ENCODE measurements at places on chromosomes 4 and X.

DNA sequence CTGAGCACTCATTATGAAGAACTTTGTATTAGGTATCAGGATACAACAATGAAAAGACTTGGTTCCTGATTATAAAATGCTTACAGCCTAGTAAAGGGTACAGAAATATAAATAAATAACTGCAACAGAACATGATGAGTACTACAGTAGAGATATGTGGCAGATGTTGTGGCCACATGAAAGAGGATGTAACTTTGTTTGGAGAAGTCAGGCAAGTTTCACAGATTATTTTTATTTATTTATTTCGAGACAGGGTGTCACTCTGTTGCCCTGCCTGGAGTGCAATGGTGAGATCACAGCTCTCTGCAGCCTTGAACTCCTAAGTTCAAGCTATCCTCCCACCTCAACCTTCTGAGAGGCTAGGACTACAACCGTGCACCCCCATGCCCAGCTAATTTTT is 15.8 kb upstream of the UBE2K start:
- DNase-seq, result no peak

- DNase-seq, result no peak
These were observed 49.7 kb downstream of the TMPRSS11F start for GRCh38 chr4:68079928-68080327.

DNA sequence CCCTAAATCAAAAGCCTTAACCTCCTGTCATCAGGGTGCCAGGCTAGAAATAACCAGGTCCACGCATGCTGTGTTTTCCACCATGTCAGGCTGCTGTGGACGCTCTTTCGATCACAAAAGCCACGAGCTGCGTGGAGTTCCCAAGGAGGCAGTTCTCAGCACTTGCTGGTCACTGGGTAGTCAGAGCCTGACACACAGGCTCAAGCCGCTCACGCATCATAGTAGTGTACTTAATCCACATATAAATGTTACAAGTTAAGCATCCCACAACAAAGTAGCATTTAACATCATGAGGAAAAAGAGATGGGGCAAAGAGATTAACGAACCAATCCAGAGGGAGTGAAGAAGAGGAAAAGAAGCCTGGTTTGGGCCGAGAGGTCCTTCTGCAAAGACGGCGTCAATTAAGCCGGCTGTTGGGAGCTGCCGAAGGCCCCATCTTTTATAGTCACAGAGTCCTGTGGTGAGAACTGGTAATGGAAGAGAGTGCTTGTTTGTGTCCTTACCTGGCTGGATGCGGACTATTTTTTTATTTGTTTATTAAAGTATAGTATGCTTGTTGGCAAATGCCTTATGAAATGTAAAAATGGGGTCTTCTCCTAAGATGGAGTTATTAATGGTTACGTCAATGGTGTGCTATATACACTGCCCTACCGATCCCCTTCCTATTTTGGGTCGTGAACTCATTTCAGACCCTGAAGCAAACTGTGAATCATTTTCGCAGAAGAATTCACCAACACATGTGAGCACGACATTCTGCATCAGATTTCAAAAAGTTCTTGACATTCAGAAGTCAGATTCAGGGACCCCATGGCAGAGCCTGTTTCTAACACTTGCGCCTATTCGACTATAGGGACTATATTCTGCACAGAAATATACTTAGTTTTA is 675 bp downstream of the PRIMPOL start:
- DNase-seq, result no peak

- DNase-seq, result no peak
These were observed 252.6 kb downstream of the ANTXR2 start for GRCh38 chr4:79820427-79820826.

DNA sequence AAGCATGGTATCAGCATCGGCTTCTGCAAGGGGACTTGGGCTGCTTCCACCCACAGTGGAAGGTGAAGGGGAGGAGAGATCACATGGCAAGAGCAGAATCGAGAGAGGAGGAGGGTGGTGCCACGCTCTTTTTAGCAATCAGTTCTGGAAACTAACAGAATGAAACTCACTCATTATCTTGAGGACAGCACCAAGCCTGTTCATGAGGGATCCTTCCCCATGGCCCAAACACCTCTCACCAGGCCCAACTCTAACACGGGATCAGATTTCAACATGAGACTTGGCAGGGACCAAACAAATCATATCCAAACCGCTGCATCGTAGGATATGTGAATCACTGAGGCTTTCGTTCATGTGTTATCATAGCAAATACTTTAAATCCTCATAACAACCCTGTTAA is 125.5 kb downstream of the GPC3 start:
- no peak for DNase-seq

GRCh38 chr4:103895876-103896465 is 176.2 kb upstream of the TACR3 start:
- DNase-seq, result no peak

- no peak for DNase-seq
These were observed 1071.5 kb downstream of the PCDH7 start for GRCh38 chr4:31791666-31792065.

- DNase-seq, result no peak
These were observed 544.3 kb upstream of the CNKSR2 start for GRCh38 chrX:20829665-20830491.

DNA sequence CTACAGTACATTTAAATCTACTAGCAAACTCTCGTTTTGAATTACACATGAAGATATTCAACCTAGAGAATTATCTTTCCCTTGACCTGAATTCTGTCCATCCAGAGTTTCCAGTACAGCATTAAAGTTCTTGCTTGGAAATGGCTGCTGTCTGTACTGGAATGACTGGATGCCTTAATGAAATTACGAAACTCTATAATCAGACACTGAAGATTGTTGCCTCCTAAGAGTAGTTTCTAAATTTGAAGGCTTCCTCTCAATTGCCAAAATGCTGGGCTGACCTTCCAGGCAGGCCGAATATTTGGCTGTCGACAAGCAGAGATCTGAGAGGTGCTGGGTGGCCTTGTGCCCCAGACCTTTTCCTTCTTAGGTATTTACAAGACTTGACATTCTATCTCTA is 215.1 kb upstream of the GPC4 start:
- no peak for DNase-seq

DNA sequence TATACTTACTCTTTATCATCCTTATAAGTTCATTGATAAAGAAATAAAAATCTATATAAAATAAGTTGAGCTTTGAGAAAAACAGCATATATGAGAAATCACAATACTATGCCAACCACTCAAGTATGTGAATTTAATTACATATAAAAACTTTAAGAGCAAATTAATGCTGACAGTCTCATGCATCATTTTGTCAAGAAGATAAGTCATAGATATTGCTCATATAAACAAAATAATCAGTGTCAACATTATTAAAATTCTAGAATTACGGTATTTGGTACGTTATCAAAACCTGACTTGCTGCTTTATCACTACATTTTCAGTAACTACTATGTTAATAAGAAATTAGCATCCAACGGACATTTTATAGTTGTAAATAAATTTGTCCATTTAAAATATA is 111.2 kb downstream of the FBXO8 start:
- no peak for DNase-seq

DNA sequence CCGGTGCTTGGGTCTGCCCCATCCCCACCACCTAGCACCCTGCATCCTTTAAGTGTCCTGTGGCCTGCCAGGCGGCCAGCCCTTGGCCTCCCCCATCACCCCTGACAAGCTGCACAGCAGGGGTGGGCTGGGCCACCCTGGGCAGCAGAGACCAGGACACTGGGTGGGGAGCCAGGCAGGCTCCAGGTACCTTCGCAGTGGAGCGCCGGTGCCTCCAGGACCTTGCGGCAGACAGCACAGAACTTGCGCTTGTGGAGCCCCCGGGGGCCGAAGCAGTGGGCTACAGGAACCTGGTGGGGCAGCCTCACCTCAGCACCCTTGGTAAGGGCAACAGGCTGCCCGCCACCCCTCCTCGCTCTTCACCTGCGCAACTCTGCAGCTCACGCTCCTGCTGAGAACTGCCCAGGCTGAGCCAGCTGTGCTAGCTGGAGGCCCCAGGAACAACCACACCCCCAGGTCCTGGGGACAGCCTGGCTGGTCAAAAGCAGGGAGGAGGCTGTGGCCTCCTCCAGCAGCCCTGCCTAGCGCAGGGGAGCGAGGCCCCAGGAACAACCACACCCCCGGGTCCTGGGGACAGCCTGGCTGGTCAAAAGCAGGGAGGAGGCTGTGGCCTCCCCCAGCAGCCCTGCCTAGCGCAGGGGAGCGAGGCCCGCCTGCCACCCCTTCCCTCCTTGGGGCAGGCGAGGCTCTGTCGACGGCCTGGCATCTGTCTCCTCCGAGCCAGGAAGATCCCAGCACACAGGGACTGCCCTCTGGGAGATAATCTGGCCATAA is 4.6 kb downstream of the DGKQ start:
- DNase-seq, result no peak

DNA sequence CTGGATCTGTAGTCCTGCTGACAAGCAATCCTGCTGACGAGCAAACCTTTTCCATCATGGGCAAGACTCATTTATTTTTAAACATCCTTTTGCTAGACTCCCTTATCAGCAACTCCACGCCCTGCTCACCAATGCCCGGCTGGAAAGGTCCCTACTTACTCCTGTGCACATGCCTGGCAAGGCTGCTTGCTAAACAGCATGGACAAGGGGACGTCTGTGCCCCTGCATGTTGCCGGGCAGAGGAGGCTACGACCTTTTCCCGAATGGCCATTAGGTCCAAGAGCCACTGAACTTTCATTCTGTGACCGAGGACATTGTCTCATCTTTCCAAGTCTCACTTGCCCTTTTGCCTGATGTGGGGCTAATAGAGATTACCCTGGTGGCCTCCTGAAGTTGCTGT is 98.6 kb downstream of the MGST2 start:
- DNase-seq, result no peak

GRCh38 chrX:2451501-2452316 is 49.1 kb downstream of the DHRSX start:
- no peak for DNase-seq

DNA sequence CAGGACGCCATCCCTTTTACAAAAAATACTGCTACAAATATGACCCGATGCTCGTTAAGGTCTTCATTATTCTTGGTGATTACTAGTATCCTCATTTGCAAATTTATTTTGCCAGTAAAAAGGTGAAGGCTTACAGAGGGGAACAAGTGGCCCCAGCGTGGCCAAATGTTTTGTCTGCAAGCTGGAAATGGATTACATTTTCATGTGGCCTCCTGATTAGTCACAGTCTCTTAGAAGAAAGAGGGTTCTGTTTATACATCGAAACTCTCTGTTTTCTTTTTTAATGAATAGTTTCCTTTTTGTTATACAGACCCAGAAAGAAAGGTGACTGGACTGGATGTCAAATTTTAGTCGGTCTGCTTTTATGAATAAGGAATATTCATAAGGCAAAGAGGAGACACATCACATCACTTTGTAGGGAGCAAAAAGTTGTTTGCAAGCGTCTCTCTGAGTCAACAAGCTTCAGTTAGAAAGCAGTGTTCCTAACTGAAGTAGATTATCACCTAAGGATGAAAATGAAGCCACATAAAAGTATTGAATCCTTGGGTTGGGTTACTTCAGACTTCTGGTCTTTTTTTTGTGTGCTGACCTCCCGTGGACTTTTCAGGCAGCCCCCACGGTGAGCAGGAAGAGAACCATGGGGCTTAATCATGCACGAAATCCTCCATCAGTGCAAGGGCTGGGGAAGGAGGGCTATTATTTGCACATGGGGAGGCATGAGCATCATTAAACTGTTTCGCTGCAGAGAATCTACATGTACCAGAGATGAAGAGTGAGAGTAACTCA is 125.6 kb downstream of the ARSF start:
- no peak for DNase-seq

DNA sequence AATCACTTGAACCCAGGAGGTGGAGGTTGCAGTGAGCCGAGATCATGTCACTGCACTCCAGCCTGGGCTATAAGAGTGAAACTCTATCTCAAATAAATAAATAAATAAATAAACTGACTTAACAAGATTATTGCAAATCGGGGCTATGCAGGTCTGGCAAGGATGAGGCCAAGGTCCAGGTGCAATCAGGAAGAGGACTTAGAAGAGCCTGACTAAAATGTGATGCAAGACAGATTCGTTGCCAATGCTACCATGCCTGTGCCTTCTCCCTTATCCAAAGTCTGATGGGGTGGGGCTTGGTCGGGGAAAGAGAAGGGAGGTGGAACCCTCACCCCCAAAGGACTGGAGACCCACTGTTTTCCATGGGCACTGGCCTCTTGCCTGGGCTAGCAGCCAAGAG is 14.7 kb downstream of the ZCCHC13 start:
- DNase-seq, result no peak

GRCh38 chr4:1093391-1094335 is 19.7 kb downstream of the RNF212 start:
- no peak for DNase-seq

DNA sequence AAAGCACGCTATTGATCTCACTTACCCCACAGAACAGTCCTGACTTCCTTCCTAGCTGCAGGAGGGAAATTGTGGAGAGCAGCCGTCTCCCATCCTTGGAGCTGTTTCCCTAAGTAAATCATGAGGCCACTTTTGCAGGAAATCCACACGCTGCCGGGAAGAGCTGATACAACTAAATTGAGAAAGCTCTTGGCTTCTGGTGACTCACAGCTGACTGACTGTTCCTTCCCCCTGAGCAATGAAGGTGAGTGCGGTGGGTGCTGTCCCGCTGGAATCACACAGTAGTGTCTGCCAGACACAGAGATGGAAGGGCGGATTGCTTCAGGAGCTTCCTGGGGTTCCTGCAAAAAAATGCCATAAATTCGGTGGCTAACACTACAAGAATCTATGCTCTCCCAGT is 268.9 kb downstream of the ASMT start:
- DNase-seq, result no peak

DNA sequence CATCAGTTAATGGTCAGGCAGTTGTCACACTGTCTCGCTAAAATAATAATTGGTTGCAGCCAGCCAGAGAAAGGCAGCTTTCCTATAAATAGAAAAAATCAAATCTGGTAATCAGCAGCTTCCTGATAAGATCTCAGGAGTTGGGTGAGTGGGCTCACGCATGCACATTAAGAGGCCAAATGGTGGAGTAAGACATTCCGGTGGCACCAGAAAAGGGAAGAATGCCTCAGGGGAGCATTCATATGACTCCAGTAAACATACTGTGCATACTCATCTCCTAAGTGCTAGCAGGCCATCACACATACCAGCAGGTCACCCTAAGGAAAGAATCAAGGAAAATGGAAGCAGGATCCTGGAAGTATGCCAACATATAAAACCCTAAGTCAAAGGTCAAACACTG is 40.1 kb downstream of the UGT2B15 start:
- DNase-seq, result no peak

- DNase-seq, result no peak
These were observed 221.0 kb downstream of the SPCS3 start for GRCh38 chr4:176540814-176541213.

GRCh38 chr4:182268966-182269365 is 25.8 kb downstream of the TENM3 start:
- no peak for DNase-seq

- no peak for DNase-seq
These were observed 183.0 kb downstream of the LDB2 start for GRCh38 chr4:16715482-16715881.

- DNase-seq, result no peak
These were observed 9.4 kb upstream of the PAK3 start for GRCh38 chrX:111086591-111087006.

- DNase-seq, result no peak
These were observed 20.8 kb upstream of the PRPS2 start for GRCh38 chrX:12770440-12770839.

Data from activated T-cell treated with anti-CD3 and anti-CD28 coated beads for 4 hours (primary cell).